ENCODE measurements at places on chromosomes 6 and 20.

- no peak for DNase-seq
Measured at GRCh38 chr20:43717616-43717995, 9.2 kb downstream of the GTSF1L start.

DNA sequence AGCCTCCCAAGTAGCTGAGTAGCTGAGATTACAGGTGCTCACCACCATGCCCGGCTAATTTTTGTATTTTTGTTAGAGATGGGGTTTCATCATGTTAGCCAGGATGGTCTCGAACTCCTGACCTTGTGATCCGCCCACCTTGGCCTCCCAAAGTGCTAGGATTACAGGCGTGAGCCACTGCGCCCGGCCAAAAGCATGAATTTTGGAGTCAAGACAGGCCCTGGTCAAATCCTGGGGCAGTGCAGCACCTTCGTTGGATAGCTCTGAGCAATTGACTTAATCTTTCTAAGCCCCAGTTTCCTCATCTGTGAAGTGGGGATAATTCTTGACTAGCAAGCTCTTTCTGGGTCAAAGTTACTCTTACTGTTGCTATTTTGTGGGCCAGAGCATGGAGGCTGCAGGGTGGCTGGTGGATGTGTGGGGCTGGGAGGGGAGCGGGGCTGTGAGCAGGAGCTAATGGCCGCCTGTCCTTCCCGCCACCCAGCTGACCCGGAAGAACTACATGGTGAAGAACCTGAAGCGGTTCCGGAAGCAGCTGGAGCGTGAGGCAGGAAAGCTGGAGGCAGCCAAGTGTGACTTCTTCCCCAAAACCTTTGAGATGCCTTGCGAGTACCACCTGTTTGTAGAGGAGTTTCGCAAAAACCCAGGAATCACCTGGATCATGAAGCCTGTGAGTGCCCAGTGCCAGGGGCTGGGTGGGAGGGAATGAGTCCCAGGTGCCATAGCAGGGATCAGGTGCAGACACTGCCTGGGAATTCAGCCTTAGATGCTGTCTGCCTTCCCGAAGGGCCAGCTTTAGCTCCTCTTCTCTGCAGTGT is 39.0 kb downstream of the TTLL9 start:
- DNase-seq, result no peak

- no peak for DNase-seq
Measured at GRCh38 chr6:25619217-25619616, 32.8 kb upstream of the SCGN start.

DNA sequence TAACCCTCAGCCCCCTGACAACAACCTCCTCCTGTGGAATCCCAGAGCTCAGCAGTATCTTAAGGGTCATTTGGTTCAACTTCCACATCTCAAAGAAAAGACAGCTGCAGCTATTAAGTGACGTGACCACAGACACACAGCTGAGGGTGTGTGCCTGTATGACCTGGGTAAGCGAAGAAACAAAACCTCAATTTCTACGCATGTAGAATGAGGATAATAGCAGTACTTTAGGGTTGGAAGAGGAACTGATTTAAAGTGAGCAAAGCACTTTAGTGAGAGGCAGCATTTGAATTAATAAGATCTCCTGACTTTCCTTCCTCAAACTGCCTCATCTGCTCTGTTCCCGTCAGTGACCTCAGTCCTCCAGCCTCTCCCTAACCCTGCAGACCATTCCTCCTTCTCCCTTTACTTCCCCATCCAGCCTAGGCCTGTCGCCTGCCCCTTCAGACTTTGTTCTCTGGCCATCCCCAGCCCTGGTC is 6.8 kb upstream of the ARMC2 start:
- DNase-seq, result no peak

DNA sequence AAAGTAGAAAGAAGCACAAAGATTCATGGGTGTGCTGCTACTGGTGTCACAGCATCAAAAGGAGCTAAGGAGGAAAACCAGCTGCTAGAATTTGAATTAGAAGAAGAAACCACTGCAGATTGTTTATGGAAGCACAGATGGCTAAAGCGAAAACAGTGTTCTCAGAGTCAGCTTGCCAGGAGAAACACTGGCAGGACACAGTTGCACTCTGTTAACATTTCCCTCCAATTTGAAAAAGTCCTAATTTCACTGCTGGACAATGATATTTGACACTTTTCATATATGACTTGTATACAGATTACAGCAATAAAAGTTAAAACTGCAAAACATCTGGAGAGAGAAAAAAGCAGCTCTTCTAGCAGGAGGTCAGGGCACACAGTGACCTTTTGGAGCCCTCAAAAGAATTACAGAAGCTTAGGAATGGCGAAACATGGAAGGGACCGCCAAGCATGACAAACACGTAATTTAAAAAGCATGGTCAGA is 314.5 kb downstream of the COL12A1 start:
- no peak for DNase-seq

Data from NCI-H1417 treated with DMSO at 0.1 percent for 48 hours (cell line).